ENCODE measurements at places on chromosomes 7 and 10.

GRCh38 chr7:28169230-28169629 lies 11.4 kb downstream of the JAZF1 start:
- DNase-seq = no peak

GRCh38 chr10:43407148-43407575 lies 1.8 kb downstream of the HNRNPF start:
- DNase-seq = peak; percentile 49

GRCh38 chr10:129839285-129840195 lies 124.5 kb downstream of the EBF3 start:
- DNase-seq = no peak

DNA sequence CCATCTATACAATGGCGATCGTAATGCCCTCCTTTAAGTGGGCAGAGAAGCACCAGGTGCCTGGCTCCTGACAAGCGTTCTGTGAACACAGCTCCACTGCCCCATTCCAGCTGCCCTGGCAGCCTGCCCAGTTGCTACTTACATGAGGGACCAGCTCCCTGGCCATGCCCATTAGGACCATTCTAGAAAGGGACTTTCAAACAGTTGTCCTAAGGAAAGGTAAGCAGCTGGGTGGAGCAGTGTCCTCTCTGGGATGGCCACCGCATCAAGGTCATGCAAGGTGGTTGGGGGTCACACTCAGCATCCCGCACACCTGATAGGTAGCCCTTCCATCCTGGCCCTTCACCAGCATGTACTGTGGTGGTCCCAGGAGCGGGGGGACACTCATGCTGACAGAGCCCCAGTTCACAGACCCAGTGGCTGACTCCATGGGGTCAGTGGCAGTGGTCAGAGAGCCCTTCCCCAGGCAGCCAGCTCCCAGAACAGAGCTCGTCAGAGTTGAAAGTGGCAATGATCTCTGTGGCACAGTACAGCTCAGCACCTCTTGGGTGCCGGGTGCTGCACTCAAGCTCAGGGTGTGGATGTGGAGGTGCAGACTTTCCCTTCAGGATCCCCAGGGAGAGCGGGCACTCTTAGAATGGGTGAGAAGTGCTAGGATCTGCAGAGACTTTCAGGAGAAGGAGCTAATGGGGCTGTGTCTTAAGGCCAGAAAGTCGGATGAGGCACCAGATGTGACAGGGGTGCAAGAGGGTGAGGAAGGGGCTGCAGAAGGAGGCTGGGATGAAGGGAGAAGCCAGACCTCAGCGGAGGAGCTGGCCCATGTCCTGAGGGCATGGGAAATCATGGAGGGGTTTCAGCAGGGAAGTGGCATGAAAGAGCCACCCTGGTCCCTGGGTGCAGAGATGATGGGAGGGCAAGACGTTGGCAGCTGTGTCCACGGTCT lies 10.9 kb downstream of the MMRN2 start:
- DNase-seq = no peak

GRCh38 chr10:44574596-44575480 lies 189.9 kb upstream of the CXCL12 start:
- no peak for DNase-seq

DNA sequence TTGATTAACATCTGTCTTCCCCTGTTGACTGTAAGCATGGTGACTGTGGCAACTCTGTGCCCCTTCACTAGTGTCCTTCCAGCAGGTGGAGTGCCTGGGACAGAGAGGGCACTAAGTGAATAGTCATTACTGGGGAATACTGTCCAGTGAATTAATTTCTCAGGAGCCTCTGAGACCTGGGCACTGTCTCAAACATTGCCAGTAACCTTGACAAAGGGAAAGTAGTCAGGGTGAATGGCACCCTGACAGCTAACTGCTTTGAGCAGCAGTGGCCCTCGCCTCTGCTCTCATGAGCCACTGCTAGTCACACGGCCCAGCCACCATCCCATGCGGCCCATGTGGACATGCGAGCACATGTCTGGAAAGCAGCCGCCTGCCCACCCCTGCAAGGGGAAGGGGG lies 13.1 kb upstream of the GRB10 start:
- DNase-seq = no peak

- DNase-seq = no peak
These were observed 115.1 kb downstream of the PRKCQ start for GRCh38 chr10:6464862-6465430.

DNA sequence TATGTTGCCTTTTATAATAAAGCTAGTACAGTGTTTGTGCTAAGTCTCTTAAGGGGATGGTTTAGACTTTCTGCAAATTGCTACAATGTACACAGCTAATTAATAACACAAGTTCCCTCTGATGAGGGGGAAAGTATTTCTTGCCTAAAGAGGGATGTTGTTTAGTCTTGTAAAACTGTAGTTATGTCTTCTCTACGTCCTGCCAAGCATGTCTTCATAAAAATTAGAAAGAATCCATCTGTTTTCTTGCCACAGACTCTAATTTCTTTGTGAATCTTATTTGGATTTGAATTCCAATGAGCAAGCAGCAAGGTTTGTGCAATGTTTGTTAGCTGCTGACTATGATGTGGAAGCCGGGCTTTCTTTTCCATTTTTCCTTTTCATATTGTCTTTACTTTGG lies 28.2 kb downstream of the ADARB2 start:
- no peak for DNase-seq

DNA sequence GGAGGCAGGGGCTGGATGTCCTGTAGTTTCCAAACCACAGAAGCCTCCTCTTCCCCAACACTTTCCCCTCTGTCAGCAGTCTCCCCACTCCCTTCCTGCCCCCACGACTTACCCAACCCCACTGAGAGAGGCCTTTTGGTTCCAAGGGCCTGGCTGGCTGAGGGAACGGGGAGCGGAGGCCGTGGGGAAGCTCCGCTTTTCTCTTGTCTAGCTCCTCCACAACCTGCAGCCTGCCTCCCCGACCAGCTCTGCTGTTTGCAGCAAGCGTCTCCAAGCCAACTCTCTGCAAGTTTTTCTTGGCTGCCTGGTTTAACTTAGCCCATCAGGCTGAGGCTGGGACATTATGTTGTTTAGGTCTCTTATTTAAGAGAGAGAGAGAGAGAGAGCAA lies 126.8 kb downstream of the NEURL1 start:
- no peak for DNase-seq

DNA sequence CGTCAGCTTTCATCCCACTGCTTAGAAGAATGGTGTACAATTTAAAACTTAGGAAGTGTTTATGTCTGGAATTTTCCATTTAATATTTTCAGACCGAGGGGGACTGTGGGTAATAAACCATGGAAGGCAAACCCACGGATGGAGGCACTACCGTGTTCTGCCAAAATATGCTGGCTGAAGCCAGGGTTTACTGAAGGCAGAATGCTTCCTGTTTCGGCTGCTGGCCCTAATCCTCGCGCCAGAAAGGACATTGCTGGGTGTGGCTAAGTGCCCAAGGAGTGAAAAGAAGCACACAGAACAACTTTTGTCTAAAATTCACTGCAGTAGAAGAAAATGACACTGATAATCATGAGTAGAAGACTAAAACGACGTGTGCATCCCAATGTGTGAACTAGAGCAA lies 32.3 kb downstream of the PITRM1 start:
- no peak for DNase-seq

- no peak for DNase-seq
These were observed 13.5 kb downstream of the CNNM2 start for GRCh38 chr10:102931643-102932042.

DNA sequence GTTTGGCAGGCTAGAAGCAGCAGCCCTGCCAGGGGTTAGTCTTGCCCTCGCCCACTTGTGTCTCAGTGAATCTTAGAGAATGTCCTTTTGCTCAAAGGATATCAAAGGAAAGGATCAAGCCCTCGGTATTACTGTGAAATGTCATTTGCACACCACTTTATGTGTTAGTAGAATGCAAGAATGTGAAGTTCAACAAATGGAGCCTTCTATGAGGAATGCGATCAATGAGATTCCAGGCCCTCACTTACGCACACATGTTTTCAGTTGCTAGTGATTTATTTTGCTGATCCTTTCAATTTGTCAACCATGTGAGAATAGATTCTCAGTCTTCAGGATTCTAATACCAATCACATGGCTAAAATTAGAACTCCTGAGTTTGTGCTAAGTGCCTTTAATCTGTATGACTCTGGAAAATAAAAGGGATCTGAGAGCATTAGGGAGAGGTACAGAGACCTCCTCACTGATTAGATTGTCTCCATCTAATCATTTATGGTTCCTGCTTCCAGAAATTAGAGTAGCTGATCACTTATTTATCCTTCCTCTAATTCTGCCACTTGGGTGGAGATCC lies 123.0 kb upstream of the SP4 start:
- no peak for DNase-seq

DNA sequence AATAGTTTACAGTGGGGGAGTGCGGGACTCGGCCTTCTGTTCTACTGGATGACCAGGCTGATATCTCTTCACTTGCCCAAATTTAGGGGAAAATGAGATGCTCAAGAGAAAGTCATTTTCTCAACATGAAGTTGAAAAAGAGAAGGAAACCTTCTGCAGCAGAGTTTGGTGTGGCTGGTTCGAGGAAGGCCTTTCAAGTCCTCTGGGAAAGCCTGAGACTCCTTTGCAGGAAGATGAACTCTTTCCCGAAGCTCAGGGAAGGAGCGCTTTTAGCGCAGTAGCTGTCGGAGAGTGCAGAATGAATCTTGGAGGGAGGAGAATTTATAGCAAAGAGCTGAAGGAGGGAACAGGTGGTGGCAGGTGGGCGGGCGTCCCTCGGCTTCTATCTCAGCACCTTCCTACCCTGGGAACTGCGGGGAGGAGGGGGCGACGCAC lies at the start of gene ATOH7:
Gene ATOH7 (minus strand): TSS at position 297 of the 435 bp plus-strand sequence. CDS start 436 bp downstream, outside the sequence.
- no peak for DNase-seq

DNA sequence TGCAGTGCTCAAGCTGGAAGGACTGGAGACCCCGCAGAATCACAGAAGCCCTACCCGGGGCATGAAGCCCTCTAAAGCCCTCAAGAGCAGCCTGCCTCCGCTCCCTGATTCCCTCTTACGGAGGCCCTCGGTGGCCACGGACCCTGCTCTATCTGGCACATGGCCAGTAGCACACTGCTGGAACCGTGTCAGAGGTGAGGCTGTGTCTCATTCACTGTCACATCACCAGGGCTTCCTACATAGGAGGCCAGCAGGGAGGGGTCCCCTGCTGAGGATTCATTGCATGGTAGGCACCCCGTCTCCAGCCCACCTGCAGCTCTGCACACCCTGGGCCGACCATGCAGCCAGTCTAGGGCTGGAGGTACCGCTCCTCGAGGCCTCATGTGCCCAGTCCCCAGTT lies 259.2 kb downstream of the TNS3 start:
- no peak for DNase-seq
